ENCODE measurements at places on chromosomes 7 and 10.
A peak's percentile ranks its signal among the peaks of the same experiment; 100 is the strongest.

DNA sequence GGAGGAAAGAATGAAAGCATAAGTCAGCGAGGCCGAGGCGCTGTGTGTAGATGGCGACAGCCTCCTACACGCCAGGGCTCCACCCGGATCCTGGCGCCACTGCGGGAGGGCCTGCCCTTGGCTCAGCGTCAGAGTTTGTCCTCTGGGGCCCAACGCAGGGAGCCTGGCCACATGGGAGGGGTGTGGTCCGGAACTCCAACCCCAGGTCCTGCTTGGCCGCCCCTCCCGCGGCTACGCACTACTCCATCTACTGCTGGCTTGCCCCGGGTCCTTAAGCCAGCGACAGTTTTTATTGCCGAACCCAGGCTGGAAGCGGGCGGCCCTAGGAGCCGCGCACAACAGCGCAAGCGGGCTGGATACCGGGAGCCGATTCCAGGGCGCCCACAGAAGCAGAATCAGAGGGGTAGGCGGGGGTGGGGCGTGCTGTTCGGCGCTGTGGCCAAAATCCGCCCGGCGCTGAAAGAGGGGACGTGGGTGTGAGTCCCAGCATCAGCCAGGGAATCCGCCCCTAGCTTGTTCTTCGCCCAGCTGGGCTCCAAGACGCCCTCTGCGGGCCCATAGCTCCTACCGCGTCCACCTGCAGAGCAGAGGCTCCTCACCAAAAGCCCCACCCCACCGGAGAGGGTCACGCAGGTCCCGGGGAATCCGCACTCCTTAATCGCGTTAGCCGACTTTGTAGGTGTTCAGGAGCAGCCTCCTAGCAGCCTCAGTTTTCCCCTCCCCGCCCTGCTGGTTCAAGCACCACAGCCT, 4.5 kb downstream of the KAZALD1 start:
- peak; percentile 78 for DNase-seq

DNA sequence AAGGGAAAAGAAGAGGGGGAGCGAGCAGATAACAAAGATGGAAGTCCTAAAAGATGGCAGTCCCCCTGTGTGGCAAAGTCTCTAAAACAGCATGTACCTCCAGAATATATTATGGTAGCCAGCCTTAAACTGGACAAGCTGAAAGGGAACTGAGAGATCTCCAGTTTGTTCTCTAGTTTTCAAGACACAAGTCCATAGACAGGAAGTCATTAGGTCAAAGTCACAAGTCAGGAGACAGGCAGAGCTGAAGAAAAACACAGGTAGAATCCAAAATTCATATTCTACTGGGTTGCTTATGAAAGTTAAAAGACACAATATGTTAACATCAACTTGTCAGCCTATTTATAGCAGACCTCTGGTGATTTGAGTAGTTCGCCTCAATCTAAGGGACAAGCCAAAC, 38.7 kb downstream of the FAM107B start:
- DNase-seq = no peak

DNA sequence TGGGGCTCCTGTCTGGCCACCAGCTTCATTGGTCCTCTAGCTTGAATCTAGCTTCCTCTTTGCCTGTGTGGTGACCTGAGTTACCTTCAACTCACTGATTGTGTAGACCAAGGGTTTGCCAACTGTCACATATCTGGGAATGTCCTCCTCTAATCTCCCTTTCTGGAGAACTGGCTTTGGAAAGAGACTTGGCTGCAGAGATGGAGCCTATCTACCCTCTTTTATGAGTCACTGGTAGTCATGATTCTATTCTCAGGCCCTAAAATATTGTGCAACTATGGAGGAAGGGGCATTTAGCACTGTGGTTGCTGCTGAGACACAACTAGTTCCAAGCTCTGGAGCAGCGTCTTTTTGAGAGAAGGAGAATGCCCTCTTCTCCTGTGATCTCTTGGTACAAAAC, 691.3 kb downstream of the KCNMA1 start:
- DNase-seq = no peak

- DNase-seq = no peak
Measured at GRCh38 chr10:45599646-45600045, 72.9 kb downstream of the ZFAND4 start.

DNA sequence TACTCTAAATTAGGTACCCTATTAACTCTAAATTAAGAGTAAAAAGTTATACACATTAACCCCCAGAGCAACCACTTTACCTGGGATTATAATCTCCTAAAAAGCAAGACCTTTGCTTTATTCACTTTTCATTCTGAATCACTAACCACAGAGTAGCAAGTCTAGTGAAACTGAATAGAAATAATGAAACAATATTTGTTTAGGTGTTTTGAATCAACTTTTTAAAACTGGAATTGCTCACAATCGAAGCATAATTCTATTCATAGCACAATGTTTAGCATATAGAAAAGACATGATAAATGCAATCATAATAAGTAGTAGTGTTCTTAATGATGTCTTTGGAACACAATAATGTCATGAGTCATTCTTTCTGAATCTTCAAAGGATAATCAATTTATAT, 37.0 kb upstream of the CASD1 start:
- no peak for DNase-seq

- DNase-seq = no peak
Measured at GRCh38 chr10:132443983-132444876, 47.2 kb downstream of the PWWP2B start.

GRCh38 chr7:140261522-140261921, 84.7 kb upstream of the KDM7A start:
- DNase-seq = no peak

- DNase-seq = no peak
Measured at GRCh38 chr7:23373151-23374004, 74.2 kb downstream of the MALSU1 start.

Measured in RCC 7860 (cell line).